ENCODE measurements at places on chromosomes 7 and 10.

DNA sequence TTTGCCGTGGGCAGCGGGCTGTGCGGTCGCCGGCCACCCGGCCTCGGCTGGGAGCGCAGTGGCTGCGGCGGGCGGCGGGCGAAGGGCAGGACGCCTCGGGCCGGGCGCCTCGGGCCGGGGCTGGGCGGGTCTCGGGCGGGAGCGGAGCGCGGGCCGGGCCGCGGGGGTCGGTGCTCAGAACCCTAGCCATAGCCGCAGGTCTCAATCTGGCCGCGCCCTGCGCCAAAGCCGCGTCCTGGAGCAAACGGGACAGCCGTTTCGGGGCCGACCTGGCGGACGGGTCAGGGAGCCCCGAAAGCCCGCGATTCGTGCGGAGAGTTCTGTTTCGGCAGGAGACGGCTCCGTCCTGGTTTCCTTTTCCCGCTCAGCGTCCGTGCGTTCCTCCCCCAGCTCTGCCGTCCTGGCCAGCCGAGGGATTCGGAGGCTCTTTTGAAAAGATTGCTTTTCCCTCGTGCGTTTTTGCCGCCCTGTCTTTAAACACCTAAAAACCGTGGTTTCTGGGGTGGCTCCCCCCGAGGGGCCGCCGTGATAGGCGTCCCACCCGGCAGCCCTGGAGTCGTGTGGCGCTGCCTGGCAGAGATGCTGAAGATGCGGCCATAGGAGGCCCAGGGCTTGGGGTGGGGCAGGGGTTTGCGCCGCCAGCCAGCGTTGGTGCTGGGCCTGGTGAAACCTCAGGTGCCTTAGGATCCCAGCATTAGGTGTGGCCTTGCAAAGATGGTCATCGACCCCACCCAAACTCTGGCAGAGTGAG, 727 bp downstream of the RET start:
- DNase-seq, result peak; percentile 63

DNA sequence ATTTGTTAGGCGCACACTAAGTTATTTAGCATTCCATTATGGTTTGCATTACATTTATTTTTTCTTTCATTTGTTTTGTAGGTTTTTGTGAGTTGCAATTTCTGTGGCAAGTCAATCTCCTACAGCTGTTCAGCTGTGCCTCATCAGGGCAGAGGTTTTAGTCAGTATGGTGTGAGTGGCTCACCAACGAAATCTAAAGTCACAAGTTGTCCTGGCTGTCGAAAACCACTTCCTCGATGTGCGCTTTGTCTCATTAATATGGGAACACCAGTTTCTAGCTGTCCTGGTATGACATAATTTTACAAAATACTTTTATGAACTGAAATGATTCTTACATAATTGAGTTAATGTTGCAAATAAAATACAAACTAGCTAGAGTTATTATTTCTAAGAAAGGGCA, 29.5 kb downstream of the MIOS start:
- no peak for DNase-seq

DNA sequence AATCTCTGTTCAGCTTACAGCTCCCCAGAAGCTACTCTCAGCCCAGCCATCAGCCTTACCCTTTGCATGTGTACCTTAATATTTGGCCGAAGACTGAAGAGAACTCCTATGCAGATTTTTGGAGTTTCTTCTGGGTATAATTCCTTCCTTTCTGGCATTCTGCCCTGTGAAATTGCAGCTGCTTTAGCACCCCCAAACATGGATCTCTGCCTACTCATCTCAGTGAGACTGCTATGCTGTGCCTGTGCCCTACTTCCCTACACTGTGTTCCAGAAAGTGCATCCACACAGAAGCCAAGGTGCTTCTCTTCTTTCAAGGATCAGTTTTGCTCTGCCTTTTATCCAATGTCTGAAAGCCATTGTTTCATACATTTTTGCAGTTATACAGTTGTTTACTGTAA, 81.6 kb downstream of the NPY start:
- DNase-seq, result no peak

DNA sequence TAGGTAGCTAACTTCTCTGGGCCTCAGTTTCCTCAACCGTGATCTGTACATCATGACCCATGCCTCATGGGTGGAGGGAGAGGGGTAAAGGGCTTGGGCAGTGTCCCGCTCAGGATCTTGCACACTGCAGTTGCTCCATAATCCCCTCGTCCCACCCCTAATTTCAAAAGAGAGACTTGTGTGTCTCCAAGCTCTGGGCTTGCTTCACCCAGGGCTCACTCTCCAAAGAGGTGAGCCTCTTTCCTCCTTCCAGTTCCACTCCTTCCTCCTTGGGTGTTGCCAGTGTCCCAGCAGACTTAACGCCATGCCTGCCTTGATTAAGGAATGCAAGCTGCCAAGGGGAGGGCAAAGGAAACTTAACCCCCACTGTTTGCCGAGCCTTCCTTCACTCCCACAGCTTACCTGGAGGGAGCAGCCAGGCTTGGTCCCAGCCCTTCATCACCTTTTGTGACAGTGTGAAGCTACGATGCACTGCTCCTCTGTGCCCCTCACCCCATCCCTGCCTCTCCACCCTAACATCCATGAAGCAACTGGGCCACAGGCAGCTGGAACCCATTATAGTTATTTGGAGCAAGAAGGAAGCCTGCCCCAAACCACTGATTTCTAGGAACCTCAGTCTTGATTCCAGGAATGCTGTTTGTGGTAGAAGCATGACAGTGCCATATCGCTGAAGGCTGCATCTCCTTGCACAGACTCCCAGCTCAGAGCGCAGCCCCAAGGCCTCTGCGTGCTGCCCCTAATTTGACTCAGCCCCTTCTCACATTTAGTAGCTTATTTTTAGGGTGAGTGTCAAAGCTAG, 363.3 kb downstream of the TNS3 start:
- no peak for DNase-seq

Measured in GM23338 (cell line).